ENCODE measurements at places on chromosomes 1 and 21.

- no peaks in the 10 kb centered on the region for H3K4me1 ChIP-seq
- no peaks in the 10 kb centered on the region for H3K27me3 ChIP-seq
- no peaks in the 10 kb centered on the region for H3K36me3 ChIP-seq
- DNase-seq = no peak
- H3K4me3 ChIP-seq = no peak overlapping the region
These were observed 7.0 kb downstream of the CD53 start for GRCh38 chr1:110879758-110880606.

GRCh38 chr21:19228226-19228625 is 824.6 kb upstream of the TMPRSS15 start:
- H3K4me3 ChIP-seq = no peak overlapping the region
- no peak overlapping the region for H3K27ac ChIP-seq
- no peaks in the 10 kb centered on the region for H3K4me1 ChIP-seq
- DNase-seq = no peak
- no peaks in the 10 kb centered on the region for H3K36me3 ChIP-seq

DNA sequence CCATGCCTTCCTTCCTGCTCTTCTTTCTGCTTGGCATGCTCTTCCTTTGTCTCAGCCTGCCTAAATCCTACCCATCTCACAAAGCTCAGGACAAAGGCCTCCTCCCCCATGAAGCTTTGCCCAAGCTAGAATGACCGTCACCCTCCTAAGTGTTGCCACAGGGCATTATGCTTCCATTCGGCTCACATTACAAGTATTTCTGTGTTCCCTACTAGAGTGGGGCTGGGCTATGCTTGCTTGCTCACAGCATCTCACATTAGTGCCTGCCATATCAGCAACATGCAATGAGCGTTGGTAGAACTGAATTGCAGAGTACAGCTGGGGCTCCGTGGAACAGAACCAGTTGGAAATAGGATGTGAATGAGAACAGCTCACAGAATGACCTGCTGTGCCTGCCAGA is 82.8 kb downstream of the CD58 start:
- DNase-seq = no peak
- no peaks in the 10 kb centered on the region for H3K27me3 ChIP-seq
- H3K4me3 ChIP-seq = no peak overlapping the region
- H3K4me1 ChIP-seq = no peaks in the 10 kb centered on the region
- no peaks in the 10 kb centered on the region for H3K36me3 ChIP-seq

- DNase-seq = no peak
- peaks cover 2% of the 10 kb centered on the region for H3K4me1 ChIP-seq
- H3K27ac ChIP-seq = no peak overlapping the region
- no peaks in the 10 kb centered on the region for H3K36me3 ChIP-seq
These were observed 5.6 kb downstream of the RUNX1 start for GRCh38 chr21:35043549-35043948.

DNA sequence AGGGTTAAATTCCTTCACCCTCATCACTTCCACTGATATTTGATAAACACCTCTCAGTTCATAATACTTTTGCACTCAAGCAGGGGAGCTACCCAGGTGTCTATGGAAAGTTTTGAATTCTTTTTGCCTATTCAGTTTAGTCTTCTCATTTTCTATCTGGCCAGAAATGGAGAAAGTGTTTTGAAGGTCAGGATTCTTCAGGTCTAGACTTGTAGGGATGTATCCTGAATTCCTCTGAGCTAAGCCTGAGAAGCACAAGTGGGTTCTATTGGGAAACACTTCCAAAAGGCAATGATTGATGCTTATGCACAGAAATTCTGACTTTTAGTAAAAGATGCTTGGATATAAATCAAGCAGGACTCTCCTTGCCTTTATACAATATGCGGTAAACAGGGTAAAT is 217.8 kb upstream of the HOOK1 start:
- no peak overlapping the region for H3K4me3 ChIP-seq
- DNase-seq = no peak
- no peaks in the 10 kb centered on the region for H3K36me3 ChIP-seq
- H3K27ac ChIP-seq = no peak overlapping the region

DNA sequence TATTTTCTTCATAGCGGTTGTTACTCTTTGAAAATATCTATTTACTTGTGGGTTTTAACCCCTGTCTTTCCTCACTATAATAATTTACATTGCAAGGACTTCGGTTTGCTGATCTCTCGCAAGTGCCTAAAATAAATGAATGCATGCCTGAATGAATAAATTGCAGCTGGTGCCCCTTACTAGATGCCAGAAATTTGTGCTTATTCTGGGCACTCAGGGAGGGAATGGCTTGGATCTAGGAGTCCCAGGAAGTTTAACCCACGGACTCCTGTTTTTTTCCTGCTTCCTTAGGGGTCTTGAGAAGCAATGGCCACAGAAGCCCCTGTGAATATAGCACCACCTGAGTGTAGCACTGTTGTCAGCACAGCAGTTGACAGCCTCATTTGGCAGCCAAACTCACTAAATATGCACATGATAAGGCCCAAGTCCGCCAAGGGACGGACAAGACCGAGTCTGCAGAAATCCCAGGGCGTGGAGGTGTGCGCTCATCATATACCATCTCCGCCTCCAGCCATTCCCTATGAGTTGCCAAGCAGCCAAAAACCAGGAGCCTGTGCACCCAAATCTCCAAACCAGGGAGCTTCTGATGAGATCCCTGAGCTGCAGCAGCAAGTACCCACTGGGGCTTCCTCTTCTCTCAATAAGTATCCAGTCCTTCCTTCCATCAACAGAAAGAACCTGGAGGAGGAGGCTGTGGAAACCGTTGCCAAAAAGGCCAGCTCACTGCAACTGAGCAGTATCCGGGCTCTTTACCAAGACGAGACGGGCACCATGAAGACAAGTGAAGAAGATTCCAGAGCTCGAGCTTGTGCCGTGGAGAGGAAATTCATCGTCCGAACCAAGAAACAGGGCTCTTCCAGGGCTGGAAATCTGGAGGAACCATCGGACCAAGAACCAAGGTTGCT is 4.2 kb upstream of the PLA2G2C start:
- DNase-seq = no peak
- no peaks in the 10 kb centered on the region for H3K4me1 ChIP-seq
- no peak overlapping the region for H3K4me3 ChIP-seq
- no peaks in the 10 kb centered on the region for H3K36me3 ChIP-seq
- no peak overlapping the region for H3K27ac ChIP-seq

DNA sequence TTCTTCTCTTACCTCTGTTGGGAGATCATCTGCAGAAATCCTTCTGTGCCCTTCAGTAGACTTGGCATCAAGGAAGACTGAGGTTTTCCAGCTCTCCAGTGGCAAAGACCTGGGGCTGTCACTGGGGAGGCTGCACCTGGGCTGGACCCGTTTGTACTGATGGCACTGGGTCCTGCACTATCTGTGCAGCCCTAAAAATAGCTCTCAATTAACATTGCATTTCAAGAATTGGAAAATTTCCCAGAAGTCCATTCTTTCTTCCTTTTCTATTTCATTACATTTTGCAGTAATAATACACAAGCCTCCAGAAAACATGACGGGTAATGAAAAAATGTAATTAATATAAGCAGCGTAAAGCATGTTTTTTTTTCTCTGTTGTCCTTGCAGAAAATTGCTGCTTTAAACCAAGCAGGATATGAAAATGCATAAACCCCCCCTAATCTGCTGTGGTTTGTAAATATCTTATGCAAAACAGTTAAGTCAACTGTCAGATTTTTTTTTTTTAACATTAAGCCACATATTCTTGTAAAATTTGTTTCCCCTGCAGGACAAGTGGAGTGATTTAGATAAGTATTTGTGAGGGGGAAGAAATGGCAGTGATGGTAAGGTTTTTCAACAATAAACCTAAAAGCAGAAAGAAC is 64.9 kb downstream of the LMO4 start:
- H3K36me3 ChIP-seq = no peaks in the 10 kb centered on the region

GRCh38 chr1:109995536-109995935 is 11.0 kb downstream of the AHCYL1 start:
- no peaks in the 10 kb centered on the region for H3K27me3 ChIP-seq
- peaks cover 41% of the 10 kb centered on the region for H3K4me1 ChIP-seq
- no peak for DNase-seq

DNA sequence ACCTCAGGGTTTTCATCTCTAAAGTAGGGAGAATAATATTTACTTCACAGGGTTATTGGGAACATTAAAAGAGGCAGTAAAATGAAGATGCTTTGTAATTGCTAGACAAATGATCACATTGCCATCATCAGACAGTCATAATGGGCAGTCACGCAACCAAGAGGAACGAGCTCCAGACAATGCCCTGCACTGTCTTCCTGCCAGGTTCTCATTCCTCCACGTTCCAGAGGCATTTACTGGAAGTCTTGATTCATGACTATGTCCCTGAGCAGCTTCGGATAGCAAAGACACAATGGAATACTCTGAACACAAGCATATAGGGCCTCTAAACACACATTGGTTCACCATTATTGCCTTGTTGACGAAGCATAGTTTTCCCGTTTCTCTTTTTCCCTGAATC is 389.7 kb downstream of the NTNG1 start:
- H3K27ac ChIP-seq = no peak overlapping the region
- no peaks in the 10 kb centered on the region for H3K27me3 ChIP-seq
- no peak for DNase-seq
- no peak overlapping the region for H3K4me3 ChIP-seq

DNA sequence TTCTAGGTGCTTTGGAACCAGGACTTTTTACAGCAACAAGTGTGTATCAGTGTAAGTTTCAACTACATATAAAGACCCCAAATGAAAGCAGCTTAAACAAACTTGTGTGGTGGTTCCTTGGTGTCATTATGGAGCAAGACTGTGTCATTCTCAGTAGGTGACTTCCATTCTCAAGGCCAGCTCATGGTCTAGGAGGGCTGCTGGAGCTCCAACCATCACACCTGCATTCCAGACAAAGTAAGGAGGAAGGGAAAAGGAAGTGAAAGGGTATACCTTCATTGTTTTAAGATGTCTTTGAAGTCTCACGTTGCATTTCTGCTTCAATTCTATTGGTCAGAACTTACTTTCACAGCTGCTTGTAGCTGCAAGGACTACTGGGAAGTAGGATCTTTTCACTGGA is 188.6 kb downstream of the C1orf94 start:
- H3K27ac ChIP-seq = no peak overlapping the region
- no peaks in the 10 kb centered on the region for H3K4me1 ChIP-seq
- H3K4me3 ChIP-seq = no peak overlapping the region

DNA sequence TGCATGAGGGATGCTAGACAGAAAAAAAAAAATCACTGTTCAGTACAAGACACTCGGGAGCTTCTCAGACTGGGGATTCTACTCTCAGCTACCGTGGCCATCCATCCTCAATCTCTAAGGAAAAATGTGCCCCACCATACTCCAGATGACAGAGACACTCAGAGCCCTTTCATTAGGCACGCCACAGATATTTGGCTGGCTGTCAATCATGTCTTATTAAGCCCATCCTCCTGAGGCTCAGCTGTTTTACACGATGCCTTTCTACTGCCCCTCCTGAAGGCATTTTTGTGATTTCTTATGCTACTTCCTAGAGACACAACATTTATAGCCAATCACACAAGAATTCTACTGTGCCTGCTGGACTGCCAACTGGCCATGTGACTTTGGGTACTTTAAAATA is 92.9 kb downstream of the KIF14 start:
- no peaks in the 10 kb centered on the region for H3K27me3 ChIP-seq
- no peak overlapping the region for H3K27ac ChIP-seq
- no peaks in the 10 kb centered on the region for H3K4me1 ChIP-seq
- DNase-seq = no peak
- no peak overlapping the region for H3K4me3 ChIP-seq

Measured in Panc1 (cell line).